SIG-M5 (cell line): ENCODE measurements at places on chromosomes 5 and 9.

- no peak for DNase-seq
Measured at GRCh38 chr5:169571355-169571754, 12.2 kb upstream of the SPDL1 start.

DNA sequence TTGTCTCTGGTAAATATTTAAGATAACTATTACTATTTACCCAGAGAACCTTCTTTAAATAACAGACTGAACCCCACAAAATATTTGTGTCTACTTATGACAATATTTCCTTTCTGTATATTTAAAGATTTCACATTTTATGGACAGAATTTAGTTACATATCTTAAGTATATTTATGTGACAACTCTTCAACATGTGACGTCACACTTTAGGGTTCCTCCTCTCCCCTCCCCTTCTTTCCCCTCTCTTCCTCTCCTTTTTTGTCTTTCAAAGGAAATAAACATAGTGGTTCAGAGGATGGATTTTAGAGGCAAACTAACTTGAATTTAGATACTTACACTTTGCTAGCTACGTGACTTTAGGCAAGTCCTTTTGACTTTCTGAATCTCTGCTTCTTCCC is 655.6 kb upstream of the NUDT12 start:
- no peak for DNase-seq

DNA sequence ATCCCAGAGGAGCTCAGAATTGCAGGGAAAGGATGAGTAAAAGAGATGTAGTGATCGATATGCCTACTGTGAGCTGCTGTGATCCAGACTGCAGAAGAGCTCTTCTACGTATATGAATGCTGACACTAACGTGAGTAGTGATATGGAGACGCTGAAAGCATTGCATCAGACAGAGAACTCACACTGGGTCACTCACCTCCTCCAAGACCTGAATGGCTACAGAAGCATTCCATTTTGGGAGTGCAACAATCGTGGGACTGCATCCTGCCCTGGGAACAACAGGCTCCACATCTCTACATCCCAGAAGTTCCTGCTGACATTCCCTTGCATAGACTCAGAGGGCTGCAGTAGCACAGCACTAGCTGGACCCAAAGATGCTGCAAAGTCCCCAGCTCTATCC is 755.9 kb upstream of the MEF2C start:
- DNase-seq = no peak

DNA sequence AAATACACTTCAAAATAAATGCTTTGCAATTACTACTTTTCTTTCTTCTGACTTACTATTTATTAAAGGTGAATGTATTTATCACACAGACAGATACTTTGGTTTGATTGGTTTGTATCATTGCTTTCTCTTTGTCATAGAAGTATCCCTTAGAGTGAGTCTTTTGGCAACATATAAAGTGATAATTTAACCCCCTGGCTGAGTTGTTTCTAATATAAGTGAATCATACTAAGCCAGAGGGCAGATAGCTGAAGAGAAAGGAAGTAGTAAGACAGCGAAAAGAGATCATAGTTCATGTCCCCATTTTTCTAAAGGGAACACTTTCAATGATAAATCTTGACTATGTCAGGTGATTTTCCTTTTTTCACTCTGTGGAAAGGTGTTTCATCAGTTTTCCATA is 38.6 kb downstream of the CAMK4 start:
- DNase-seq = no peak

- DNase-seq = no peak
Measured at GRCh38 chr5:133290669-133291240, 238.9 kb downstream of the HSPA4 start.

- DNase-seq = no peak
Measured at GRCh38 chr9:129160712-129161533, 17.1 kb downstream of the IER5L start.

DNA sequence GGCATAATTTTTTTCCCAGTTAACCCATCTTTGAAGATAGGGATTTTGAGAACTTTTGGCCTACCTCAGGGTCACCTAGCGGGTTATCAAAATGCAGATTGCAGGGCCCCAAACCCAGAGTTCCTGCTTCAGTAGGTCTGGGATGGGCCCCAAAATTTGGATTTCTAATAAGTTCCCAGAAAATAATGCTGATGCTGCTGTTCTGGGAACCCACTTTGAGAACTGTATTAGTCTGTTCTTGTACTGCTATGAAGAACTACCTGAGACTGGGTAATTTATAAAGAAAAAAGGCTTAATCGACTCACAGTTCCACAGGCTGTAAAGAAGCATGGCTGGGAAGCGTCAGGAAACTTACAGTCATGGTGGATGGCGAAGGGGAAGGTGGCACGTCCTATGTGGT is 182.2 kb upstream of the DMRT1 start:
- no peak for DNase-seq

DNA sequence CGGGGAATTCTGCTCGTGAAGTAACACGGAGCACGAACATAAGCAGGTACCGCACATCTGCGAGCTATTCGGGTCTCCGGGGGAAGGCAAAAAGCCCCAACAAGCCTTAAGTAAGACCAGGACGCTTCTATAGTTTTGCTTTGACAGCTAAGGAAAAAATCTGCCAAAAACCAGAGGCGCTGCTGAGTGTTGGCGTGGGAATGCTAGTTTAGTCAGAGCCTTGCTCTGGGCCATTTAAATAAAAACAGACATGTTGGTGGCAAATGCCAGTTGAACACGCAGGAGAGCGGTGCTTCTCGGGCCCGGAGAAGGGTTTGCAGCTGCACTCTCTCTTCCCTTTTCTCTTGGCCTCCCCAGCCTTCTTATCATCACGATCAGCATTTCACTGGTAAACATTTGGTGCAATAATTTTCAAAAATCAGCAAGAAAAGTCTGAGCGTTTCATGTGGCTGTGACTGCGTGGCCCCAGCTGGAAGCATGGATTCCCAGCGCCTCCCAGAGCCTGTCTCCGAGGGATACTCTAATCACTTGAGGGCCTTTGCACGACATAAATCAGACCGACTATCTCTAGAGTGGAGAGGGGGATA is 6.4 kb upstream of the NOTCH1 start:
- peak; percentile 38 for DNase-seq

DNA sequence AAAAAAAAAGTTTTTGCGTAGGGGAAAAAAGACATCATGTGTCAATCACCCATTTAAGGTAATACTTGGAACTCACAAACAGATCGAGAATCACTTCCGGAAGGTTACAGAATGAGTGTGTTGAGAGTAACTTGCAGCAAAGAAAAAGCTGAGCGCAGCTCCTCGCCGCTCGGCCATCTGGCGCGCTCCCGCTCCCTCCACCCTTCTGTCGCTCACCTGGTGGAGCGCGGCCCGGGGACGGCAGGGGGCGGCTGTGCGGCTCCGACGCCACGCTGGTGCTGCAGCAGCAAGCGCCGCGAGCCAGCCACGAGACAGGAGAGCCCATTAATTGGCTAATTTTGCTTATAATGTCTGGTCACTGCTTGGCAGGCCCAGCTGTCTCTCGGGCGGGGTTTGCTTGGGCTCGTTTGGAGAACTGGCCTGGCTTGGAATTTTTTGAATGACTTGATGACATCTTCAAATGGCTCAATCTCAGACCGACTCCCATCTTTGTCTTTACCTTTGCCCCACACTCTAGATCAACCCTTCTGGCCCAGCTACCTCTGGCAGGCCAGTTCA is 601.8 kb downstream of the CCDC171 start:
- DNase-seq = no peak

- DNase-seq = no peak
Measured at GRCh38 chr5:90022002-90022710, 387.4 kb downstream of the CETN3 start.

DNA sequence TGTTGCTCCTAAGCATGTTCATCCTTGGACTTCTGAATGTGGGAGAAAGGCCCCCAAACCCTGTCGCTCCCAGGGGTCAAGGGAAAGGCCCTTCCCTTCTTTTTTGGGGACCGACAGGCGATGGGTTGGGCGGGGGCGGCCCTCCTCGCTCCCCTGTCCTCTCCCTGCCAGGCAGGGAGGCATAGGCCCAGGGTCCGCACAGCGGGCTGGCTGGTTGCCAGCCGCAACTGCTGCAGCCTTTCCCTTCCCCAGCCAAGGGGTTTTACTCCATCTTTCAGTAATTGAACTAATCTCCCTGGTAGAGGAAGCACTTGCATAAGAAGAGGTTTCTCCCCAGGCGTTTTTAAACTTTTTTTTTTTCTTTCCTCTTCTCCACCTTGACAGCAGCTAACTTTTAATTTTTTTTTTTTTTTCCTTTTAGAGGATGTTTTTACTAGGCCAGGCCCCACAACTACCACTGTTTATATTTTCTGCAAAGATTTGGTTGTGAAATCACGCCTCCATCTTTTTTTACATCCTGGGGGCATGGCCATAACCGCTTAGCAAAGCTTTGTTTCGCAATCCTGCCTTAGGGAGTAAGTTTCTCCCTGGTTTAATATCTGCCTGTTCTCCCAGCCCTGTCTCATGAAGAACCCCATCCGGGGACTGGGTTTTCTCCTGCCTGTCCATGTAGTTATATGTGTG is 216.9 kb upstream of the ZNF608 start:
- peak; percentile 40 for DNase-seq

DNA sequence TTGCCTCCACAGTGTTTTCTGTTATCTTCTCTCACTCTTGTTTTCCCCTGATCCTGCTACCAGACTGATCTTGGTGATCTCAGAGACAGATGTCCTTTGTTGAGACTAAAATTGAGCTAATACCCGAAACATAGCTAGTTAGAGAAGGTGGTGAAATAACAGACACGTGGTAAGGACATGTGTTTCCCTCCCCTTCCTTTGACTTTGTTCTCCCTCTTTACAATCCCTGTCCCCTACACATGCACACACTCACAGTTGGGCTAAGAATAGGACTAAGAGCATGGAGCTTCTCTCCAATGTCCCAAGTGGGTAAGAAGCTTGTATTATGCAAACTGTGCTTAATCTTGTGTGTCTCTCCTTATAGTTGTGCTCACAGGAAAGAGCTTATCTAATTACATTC is 1603.0 kb upstream of the C9orf72 start:
- no peak for DNase-seq

- DNase-seq = no peak
Measured at GRCh38 chr9:116112236-116112635, 41.4 kb upstream of the PAPPA start.

DNA sequence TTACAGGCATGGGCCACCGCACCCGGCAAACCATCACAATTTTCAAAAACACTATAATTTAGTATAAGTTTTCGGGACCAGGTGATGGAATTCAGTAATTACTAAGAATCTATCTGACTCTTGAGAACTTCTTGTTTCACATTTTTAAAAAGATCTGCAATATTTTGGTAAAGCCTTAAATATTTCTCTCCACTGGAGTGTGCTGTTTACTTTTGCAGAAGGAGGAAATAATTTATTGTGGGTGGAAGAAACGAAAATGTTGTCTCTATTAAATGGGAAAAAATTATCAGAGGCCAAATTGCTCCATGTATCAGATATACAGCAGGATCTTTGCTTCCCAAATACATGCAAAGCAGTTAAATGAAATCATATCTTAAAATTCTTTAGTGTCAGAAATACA is 566.8 kb upstream of the CYLC2 start:
- DNase-seq = no peak

DNA sequence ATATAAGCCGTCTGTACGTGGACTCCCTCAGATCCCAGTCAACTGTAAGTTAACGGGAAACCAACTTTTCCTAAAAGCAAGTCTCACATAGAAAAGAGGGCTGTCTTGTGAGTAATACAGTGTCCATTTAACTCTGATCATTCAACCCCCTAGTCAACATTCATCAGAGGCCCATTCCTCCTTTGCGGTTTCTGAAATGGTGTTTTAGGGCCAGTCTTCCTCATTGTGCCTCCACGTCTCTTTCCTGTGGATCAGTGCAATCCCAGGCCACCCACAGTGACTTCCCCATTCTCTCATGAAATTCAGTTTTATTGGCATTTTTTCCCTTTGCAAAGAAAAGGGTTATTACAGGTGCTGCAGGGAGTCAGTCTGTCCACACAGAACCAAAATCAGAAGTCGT is 261.8 kb downstream of the NR3C1 start:
- DNase-seq = no peak

- no peak for DNase-seq
Measured at GRCh38 chr5:173451031-173451430, 122.8 kb upstream of the STC2 start.

DNA sequence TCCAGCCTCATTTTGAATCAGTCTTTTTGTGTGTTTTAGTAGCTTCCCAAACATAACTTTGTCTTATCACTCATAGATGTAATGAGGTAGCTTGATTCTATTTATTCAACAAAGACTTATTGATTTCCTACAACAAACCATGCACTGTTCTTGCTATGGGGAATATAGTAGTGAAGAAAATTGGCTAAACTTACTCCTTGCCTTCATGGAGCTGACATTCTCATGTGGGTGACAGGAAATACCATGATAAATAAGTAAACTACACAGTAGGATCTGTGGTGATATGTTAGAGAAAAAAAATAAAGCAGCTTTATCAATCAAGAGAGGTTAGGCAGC is 255.7 kb upstream of the TNC start:
- no peak for DNase-seq

DNA sequence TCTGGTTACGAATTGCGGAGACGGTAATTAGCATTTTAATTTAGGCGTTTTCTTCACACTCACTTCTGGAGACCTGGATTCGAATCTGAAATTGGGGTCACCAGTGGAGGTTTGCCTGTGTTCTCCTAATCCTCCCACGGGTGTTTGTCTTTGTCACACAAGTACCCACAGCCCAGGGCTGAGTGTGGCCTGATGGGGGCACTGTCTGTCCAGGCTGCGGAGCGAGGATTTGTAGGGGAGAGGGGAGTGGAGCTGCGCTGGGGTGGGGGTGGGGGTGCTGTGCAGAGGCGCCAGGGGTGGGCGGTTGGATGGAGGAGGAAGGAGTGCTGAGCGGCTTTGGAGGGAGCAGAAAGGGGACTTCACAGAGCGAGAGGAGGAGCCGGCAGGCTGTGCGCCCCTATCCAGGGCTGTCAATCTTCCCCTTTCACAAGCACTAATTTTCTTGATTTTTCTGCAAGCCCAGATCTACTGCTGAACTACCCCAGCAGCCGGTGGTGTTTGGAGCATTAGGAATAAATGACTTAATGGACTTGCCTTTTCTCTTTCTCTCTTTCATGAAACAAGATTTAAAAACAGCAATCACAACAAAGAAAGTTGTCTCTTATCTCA is 53.1 kb downstream of the TSPAN17 start:
- no peak for DNase-seq

DNA sequence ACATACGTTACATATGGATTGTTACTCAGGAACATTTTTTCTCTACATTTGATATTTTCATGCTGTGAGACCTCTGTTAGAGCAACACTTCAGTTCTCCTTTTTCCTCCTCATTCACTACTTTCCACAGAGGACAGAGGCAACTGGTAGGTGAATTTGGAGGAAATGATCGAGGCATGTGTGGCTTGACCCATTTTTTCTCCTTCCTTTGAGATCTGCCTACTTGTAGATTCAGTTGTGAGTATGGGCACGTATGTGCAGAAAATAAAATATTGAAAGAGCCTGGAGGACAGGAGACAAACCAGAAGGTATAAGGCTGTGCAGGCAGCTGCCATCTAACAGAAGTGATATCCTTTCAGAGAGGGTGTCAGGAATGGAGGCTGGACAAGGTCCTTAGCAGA is 19.2 kb upstream of the KIF2A start:
- no peak for DNase-seq

GRCh38 chr9:83281306-83282255 is 218.6 kb upstream of the RASEF start:
- DNase-seq = no peak
